ENCODE measurements at places on chromosomes 2 and 18. TPM values are rescaled to one million over a fixed set of nuclear protein-coding genes. Genes with fewer than 3 reads are reported as not detected.

The ZNF2 gene
- total RNA-seq: 1.8 TPM

The ZSWIM2 gene
- not detected for total RNA-seq

The DTNB gene
- 5.3 TPM for total RNA-seq

The SLC4A3 gene
- not detected for total RNA-seq

The REG3G gene
- total RNA-seq: not detected

The ANKMY1 gene
- total RNA-seq: 2.8 TPM

Data from mammary microvascular endothelial cell (primary cell).